ENCODE measurements at places on chromosomes 3 and 15.
A peak's percentile ranks its signal among the peaks of the same experiment; 100 is the strongest.

DNA sequence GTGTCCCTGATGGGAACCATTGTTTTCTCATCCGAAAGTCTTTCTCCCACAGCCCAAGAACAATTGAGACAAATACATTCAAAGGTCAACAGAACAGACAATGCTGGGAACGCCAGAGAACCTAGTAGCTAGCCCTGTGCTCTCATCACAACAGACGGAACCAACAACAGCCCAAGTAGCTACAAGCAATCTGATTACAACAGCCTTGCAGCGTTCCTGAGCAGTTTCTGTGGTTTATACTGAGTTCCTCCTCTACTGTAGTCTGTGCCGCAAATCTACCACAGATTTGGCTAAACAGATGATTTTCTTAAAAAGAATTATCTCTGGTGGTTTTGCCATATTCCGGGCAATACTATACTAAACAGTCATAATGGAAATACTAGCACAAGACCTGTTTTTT lies 435.6 kb downstream of the MECOM start:
- DNase-seq = peak; percentile 35

DNA sequence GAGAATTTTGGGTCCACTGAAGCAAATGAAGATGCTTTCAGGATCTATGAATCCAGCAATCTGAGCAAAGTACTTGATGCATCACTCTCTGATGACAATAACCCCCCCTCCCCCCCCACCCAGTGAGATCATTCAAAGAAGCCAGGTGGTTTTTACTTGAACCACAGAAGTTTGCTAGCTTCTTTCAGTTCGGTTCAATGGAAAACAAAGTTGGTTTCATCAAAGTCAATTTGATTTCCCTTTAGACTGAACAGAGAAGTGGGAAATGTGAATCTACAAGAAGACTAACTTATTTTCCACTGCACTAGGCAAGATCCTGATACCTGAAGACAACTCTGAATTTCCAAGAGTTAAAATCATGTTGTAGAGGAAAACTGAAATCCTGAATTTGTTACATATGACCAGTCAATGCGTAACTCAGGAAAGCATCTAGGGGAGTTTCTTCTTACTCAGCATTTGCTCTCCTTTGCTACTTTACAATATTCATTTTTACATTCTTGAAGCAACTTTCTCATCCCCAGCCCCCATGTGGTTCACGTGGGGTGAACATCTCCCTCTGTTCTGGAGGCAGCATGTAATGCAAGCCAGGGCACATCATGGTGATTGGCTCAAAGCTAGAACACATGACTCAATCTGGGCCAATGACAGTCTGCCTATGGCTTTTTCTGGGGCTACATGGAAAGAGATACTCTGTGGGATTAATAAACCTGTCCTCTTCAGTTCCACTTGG lies 572.6 kb downstream of the FOXP1 start:
- DNase-seq = peak; percentile 16

DNA sequence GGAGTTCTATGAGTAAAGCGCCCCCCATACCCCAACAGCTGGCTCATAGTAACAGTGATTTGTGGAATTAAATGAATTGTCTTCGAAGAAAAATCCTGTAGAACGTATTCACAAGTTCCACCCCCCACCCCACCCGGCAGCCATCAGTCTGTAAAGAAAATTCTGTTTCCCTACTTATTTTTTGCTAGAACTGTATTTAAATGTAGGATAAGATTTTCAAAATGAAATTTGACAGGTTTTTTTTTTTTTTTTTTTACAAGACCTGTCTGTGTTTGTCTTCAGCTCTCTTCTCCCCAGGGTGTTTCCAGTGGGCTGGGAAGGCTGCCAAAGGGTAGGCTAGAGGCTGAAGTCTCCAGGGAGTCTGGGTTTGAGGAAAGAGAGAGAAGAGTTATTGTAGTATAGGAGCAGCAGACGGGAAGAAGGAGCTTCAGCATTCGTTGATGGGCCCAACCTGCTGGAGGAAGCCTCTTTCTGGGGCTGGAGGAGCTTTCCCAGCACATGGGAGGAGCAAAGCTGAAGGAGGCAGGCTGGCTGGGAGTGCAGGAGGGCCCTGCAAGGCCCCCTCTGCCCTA lies 130.6 kb upstream of the SEMA6D start:
- no peak for DNase-seq

DNA sequence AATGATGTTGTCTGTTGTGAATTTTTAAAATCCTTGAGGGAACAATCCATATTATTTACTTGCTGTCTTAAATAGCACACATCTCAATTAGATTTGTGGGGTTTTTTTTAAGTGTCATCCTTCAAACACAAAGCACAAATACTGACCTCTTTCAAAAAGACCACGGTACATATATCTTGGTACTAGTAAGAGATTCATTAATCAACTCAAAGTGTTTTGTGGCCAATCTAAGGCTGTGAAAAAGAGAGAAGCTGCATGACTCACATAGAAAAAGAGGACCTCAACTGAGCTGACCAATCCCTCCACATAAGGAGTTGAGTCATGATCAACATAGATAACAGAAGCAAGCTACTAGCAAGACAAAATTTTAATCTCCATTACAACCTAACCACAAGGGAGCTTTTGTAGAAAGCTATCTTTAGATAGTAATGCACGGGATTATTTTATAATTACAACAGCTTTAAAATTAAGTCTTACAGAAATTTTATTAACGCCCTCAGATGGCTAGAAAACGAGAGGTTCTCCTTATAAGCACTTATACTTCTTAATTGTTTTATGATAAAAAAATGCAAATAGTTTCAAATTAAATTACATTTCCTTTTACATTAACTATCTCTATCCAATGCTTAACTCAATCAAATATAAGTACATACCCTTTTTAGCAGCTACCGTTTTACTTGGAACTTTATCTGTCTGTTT lies 60.5 kb downstream of the TOP2B start:
- peak; percentile 69 for DNase-seq

- DNase-seq = peak; percentile 66
These were observed 1.3 kb downstream of the ZNF710 start for GRCh38 chr15:90002428-90002844.

Data from suppressor macrophage treated with lipopolysaccharide for 1 hour (primary cell).